ENCODE measurements at places on chromosomes 2 and 18. TPM values are rescaled to one million over a fixed set of nuclear protein-coding genes. Genes with fewer than 3 reads are reported as not detected.

- no peak for DNase-seq
Observed at GRCh38 chr2:113178891-113179290, 5.1 kb downstream of the PSD4 start.

DNA sequence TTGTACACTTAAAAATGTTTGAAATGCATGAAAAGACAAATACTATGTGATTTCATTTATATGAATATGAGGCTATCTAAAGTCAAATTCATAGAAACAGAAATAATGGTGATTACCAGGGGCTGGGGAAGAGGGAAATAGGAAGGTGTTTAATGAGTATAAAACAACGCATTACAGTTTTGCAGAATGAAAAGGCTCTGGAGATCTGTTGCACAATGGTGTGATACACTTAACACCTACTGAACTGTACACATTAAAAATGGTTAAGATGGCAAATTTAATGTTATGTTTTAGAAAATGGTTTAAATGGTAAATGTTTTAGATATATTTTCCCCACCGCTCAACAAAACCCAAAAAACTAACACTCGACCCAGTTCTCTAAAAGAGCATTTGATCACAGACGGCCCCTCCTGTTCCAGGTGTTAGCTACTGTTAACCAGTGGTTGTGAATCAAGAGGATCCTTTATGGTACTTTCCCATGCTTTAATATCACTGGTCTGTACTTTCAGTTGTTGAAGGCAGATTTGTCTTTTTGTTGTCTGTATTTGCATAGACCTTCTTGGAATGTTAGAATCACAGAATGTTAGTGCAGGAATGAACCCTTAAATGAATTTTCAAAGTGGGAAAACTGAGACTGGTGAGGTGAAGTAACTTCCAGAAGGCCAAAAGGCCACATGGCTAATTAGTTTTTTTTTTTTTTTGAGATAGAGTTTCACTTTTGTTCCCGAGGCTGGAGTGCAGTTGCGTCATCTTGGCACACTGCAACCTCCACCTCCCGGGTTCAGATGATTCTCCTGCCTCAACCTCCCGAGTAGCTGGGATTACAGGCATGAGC is 10.2 kb downstream of the RAB10 start:
- no peak for DNase-seq

GRCh38 chr2:36376319-36376765 is 20.8 kb downstream of the CRIM1 start:
- no peak for DNase-seq

DNA sequence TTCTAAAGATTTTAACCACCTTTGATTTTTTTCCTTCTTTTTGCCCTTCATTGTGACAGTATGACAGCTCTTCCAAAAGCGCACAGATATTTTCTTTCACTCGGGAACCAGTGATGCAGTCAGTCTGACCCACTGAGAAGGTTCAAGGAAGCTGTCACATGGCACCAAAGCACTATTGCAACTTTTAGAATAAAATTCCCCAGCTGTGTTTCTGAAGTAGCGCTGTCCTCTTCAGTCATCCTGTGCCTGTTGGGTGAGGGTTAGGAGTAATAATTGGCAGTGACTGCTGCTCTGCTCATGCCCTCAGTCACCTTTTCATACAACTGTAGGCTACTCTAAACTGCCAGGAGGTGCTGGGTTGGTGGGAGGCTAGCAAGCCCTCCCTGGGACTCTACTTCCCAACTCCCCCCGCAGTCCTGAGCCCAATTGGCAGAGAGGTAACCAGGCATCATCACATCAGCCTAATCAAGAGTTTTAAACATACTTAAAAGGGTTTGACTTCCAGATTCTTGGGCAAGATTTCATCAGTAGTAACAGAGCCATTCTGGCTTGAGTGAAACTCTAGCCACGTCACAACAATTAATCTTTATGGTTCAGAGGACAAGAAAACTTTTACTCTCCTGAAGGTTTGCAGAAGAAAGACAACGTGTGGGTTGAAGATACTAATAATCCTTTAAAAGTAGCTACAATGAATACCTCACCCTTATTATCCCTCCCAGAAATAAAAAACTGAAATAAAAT is 473.3 kb downstream of the FBXO15 start:
- DNase-seq: no peak

DNA sequence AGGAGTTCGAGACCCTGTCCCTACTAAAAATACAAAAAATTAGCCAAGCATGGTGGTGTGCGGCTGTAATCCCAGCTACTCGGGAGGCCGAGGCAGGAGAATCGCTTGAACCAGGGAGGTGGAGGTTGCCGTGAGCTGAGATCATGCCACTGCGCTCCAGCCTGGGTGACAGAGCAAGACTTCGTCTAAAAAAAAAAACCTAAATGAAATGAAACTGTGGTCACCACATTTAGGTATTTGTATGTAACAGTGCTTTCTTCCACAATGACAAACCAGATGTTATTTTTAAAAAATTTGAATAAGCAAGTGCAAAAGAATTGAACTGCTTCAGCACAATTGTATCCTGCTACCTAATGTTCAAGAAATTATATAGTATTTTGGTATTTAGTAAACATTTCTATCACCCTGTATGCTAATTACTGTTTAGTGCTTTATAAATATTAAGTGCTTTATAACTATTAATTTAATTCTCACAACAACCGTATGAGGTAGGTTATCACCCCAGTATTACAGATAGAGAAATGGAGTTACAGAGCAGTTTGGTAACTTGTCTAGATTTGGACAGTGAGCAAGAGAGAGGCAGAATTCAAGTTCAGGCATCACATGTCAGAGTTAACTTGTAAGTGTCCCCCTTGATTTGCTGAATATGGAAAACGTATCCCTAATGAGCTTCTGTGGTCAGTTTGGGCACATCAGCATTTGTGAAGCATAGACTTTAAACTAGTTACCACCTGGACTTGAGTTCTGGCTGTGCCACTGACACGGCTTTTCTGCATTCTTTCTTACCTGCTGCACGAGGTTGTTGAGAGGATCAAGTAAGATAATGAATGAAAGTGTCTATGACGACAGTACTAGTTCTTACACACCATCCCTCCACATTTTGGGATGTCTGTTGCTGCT is 14.4 kb downstream of the PHLPP1 start:
- DNase-seq: no peak

- DNase-seq: no peak
Observed at GRCh38 chr2:137800386-137800785, 163.9 kb upstream of the HNMT start.

- no peak for DNase-seq
Observed at GRCh38 chr18:27144672-27145071, 40.4 kb downstream of the CHST9 start.

- no peak for DNase-seq
Observed at GRCh38 chr18:77866351-77866750, 616.7 kb downstream of the GALR1 start.

Gene PRKRA
- total RNA-seq: 92.1 TPM

Gene KIAA2012
- total RNA-seq: not detected

- no peak for DNase-seq
Observed at GRCh38 chr2:198498516-198498915, 694.1 kb downstream of the PLCL1 start.

GRCh38 chr2:206863196-206863595 is 76.1 kb upstream of the CPO start:
- no peak for DNase-seq

GRCh38 chr2:190469771-190470170 is 61.6 kb downstream of the MFSD6 start:
- no peak for DNase-seq

- DNase-seq: no peak
Observed at GRCh38 chr2:46315103-46315890, 18.1 kb downstream of the EPAS1 start.

Gene LONRF2
- 8.4 TPM for total RNA-seq

GRCh38 chr2:73823916-73824523 is 4.7 kb upstream of the STAMBP start:
- no peak for DNase-seq

GRCh38 chr2:239014458-239015217 is 166.8 kb downstream of the TWIST2 start:
- DNase-seq: no peak

GRCh38 chr2:175792881-175793280 is 209.2 kb downstream of the LNPK start:
- DNase-seq: no peak

GRCh38 chr2:19351899-19352697 is 6.3 kb downstream of the OSR1 start:
- DNase-seq: no peak

- DNase-seq: no peak
Observed at GRCh38 chr18:46338766-46339165, 234.6 kb downstream of the HAUS1 start.

Gene TRIP12
- 228 TPM for total RNA-seq

Gene MTCL1
- total RNA-seq: 81.5 TPM
